ENCODE measurements at places on chromosomes 2 and 18.

- no peak for DNase-seq
Observed at GRCh38 chr2:233828546-233829192, 25.7 kb downstream of the HJURP start.

DNA sequence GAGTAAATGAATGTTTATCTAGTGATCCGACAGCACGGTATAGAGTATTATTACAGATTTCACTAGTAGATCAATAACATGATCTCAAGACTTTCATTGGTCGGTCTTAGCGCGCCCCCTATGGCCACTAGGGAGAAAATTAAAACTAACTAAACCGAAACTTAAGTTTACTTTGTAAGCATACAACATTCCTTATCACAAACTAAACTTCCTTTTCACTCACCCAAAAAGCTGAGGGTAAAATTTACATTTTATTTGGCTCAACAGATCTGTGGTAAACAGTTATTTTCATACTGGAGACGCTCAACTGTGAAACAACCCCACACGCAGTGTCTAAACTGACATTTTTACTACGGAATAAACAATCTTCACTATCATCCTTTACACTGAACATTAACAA is 215.6 kb upstream of the MAP2 start:
- no peak for DNase-seq

DNA sequence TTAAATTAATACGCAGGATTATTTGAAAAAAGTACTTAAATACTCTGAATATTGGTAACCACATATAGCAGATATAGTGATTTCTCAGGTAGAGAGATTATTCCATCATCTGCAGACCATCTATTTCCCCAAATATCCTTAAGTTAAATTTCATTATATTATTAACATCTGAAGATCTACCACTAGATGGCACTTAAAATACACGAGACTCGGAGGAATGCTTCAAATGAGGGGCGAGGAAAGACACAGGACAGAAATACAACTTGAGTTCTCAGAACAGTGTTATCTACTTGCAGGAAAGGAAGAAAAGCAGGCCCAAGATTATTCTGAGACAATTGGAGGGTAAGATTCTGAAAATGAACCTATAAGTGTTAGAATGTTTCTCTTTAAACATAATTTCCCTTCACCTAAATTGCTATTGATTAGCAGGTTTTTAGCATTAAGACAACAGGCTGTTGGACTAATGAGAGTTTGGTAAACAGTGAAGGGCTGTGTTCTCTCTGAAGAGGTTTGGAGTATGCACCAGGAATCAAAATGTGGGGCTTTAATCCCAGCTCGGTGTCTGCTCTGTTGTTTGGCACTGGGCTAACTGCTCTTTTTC is 76.9 kb upstream of the GCFC2 start:
- no peak for DNase-seq

DNA sequence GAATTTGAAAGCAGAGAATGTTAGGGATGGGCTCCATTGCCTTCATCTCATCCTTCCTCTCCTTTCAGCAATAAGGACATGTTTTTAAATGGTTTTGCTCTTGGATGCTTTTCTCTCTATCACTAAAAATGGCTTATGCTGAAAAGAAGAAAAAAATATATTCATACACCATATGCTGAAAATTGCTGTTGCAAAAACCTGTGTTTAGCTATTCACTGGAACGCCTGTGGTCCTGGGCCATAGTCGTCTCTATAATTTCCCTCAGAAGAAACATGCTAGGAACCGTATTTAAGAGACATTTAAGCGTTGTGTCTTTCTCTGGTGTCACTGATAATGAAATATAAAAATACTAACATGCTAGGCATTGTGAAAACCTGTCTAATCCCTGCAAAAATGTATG is 324.9 kb downstream of the TSN start:
- DNase-seq = no peak

DNA sequence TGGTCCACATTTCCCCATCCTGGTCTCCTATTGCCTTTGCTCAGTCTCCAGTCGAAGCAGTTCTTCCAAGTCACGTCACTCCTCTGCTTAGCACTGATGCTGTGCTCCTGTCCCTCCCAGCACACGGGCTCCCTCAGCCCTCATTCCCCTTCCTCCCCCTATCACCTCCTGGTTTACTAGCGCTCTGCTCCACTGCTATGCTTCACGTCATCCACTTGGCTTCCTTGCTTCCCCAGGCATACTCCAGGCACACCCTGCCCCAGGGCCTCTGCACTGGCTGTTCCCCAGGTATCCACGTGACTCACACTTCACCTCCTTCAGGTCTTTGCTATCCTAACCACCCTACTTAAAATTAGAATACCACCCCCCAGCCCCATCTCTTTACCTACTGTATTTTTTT is 269.3 kb downstream of the GLI2 start:
- DNase-seq = no peak

DNA sequence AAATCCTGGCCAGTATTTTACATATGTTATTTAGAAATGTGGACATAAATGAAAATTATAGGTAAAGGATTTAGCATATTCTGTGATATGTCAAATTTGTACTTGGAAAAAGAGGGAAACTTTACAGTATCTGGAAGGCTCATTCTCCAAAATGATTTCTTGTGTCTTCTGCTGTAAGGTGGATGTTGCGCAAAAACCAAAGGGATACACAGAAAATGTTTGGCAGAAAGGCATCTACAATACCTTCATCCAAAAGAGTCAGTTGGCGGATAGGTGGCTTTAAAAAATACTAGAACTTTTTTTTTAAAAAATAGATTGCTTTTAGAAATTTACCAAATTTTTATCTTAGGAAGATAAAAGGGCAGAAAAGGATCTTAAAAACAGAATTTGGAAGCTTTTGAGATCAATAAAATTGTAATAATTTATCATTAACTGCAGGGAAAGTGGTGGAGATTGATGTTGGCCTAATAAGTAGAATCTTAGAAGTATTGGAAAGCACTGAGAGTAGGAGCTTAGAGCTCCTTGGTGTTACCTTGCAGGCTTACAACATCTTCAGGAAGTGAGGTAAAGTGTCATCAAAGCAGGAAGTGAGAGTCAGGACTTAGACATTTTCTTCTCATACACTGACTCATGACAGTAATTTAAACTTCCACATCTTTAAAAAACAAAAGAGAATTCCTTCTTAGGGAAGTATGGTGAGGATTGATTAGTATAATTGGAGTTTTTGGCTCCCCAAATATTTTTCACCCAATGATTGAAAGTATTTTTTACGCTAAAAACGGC is 2.1 kb downstream of the NABP1 start:
- no peak for DNase-seq

DNA sequence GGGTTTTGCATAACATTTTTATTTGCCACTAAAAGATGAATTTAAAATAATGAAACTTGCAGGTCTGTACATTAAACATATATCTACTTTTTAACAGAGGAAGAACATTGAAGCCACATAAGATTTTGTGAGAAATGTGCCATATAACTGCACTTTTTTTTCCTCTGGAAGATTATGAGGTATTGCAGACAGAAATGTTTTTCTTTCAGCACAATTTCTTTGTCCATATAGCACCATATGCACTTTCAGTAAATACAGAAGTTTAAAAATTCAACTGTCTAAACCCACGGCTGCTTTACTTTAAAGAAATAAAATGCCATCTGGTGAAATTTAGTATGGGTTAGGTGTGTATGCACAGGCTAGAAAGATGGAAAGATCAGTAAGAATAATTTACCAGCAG is 470 bp upstream of the FAP start:
- no peak for DNase-seq

DNA sequence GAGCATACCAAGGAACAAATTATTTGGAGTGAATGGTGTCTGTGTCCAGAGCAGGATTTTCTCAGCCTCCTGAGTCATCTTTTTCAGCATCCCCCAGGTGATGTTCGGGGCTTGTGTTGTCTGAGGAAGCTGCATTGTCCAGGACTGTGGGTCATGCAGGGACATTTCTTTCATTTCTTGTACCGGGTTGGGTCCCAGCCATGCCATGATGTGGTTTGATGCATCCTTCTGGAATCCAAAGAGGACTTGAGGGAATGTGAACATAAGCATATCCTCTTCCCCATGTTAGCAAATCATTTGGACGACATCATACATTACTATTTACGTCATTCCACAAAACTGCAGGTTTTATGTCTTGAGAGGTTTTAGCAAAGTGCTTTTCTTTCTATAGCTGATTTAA is 797.8 kb downstream of the CCDC85A start:
- no peak for DNase-seq

- DNase-seq = no peak
Observed at GRCh38 chr2:143939626-143940330, 580.1 kb downstream of the ZEB2 start.

DNA sequence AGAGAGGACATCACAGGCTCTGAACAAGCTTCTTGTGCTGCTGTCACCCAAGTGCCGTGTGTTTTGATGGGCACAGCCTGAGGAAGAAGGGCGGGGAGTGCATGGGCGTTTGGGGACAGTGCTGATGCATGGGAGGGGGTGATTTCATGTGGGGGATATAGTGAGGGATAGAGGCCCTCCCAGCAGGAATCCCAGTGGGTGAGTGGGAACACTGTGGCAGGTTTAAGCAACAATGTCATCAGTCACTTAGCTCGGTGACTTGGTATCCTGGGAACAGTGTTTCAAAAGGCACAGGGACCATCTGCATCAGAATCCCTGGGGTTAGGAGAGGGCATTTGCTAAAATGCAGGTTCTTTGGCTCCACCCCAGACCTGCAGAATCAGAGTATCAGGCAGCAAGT is 609 bp downstream of the SIGLEC15 start:
- DNase-seq = no peak

GRCh38 chr18:45962866-45963265 is 4.3 kb downstream of the EPG5 start:
- no peak for DNase-seq

GRCh38 chr18:49920731-49921130 is 107.4 kb upstream of the ACAA2 start:
- no peak for DNase-seq

GRCh38 chr2:234580686-234581085 is 83.8 kb upstream of the ARL4C start:
- DNase-seq = no peak

- no peak for DNase-seq
Observed at GRCh38 chr2:105802587-105802986, 57.9 kb downstream of the NCK2 start.

DNA sequence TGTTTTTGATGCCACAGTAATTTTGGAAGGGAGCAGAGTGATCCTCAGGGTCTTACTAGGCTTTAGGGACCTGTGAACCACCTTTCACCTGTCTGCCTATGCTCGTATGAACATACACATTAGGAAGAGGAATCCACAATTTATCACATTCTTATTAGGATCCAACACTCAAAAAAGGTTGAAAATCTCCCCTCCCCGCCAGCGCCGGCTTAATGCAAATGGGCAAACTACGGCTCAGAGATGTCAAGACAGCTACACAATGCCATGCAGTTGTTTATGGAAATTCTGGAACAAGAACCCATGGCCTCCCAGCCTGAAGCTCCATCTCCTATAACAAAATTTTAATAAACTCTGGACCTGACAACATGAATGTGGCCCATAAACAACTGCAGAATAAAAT is 375.9 kb upstream of the ACVR2A start:
- no peak for DNase-seq

DNA sequence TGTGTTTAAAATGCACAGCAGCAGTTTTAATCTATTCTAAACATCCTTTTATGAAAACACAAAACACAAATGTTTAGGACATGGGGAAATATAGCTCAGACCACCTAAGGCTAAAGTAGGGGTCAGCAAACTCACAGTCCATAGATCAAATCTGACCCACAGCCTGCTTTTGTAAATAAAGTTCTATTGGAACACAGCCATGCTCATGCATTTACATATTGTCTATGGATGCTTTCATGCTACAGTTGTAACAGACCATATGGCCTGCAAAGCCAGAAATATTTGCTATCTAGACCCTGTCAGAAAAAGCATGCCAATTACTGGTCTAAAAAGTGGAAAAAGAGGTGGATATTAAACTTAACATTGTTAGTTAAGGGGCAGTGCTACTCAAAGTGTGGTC is 1105.4 kb upstream of the KLHL29 start:
- no peak for DNase-seq

DNA sequence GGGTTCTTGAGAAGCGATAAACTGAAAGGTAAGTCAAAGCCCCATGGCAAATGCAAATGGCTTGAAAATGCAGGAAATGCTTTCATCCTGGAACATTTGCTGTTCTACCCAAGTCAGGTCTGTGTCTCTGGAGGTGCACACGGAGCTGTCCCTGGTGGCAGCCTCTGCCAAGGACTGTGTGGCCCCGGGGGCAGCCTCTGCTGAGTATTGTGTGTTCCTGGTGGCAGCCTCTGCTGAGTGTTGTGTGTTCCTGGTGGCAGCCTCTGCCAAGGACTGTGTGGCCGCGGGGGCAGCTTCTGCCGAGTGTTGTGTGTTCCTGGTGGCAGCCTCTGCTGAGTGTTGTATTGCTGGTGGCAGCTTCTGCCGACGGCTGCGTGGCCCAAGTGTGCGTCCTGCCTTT is 135.6 kb upstream of the ALKAL2 start:
- DNase-seq = no peak

DNA sequence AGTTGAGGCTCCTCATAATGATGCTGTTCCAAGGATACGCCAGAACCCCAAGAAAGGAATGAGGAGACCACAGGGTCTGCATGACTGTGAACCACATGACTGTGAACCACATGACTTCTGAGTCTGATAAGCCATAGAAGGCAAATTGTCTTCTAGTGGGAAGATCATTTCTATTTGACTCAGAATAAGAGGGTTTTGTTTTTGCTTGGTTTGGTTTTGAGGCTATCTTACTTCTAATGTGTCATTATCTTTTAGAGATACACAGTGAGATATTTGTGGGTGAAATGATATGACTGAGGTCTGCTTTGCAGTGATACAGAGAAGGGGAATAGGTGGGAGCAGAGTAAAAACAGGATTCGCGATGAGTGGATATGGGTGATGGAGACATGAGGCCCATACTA is 28.9 kb upstream of the BCL2L11 start:
- DNase-seq = no peak

DNA sequence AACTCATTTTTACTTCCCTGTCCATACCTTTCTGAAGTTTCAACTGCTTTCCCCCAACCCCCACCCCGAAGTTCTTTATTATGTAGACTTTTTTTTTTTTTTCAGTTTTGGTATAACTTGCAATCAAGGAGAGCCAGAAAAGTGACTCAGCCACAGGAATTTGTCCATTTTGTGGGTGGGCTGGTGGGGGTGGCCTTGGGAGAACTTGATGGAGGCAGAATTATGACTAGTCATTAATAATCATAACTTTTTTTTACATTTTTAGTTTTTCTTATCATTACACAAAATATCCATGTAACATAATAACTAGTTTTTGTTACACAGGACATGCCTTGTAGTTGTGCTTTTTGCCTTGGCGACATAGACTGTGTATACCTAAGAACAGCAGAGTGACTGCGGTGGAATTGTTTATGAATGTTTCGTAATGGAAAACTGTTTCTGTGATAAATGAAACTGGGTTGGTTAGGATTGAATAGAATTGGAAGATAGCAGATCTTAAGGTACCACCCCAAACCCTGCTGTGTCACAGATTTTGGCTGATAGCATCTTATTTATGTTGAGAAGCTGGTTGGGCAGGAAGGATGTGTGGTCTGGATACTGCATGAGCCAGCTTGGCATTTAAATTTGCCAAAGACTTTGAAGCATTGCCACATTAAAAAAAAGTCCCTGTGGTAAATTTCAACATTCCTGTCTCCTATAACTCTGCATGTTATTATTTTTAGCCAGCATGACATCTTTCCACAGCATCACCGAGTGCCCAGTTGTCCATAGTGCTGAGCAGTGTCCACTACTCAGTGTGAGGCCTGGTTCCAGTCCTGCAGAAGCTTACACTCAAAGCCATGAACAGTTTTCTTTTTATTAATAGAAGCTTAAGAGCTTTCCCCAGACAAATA is 30.7 kb downstream of the LYPD6B start:
- no peak for DNase-seq

- no peak for DNase-seq
Observed at GRCh38 chr2:9982248-9982647, 30.8 kb downstream of the GRHL1 start.

- no peak for DNase-seq
Observed at GRCh38 chr2:240947607-240948006, 41.5 kb downstream of the CROCC2 start.
